Activated CD8-positive, alpha-beta memory T cell treated with anti-CD3 and anti-CD28 coated beads for 4 hours (primary cell): ENCODE measurements at places on chromosomes 3 and 15.

GRCh38 chr15:73370151-73370550 lies 1.4 kb upstream of the HCN4 start:
- DNase-seq: no peak

GRCh38 chr3:185825639-185826481 lies 1.0 kb upstream of the IGF2BP2 start:
- no peak for DNase-seq

- no peak for DNase-seq
Observed at GRCh38 chr15:79450648-79451047, 18.5 kb downstream of the MINAR1 start.

DNA sequence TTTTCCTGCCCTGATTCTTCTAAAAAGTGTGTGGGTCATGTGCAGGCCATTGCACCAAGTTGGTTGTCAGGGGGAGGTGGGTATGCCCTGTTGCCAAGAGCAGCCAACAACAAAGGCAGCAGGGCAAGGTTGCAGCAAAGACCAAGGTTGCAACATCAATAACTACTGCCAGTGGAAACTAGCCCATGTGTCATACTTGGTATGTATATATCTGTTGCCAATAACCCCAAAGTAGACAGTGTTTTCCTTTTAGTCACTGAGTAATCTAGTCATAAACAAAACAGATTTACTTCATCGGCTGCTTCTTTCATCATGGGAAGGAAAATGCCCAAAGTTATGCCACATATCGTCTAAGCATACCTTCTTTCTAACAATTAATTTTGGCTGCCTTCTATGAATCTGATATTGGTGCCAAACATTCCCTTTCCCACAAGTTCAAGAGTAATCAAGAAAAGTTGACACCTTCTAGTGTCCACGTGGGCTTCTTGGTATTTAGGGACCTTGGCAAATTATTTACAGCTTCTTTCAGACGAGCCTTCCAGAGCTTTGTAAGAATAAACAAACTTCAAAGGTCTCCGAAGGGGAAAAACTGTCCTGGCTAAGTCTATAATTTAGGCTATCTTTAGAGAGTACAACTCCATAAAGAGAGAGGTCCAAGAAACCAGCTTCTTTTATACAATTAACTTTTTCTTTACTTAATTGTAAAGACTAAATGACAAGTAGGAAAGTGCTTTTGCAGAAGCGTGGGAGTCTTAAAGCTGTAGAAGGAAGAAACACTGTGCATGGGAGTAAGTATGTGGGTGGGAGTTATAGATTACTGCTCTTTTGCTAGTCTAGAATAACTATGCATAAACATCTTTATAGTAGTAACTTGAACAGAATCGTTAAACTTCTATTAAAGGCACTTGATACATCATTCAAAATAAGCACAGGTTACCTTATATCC lies 10.0 kb upstream of the MBNL1 start:
- no peak for DNase-seq

GRCh38 chr3:185631108-185631507 lies 45.0 kb downstream of the SENP2 start:
- DNase-seq: no peak

DNA sequence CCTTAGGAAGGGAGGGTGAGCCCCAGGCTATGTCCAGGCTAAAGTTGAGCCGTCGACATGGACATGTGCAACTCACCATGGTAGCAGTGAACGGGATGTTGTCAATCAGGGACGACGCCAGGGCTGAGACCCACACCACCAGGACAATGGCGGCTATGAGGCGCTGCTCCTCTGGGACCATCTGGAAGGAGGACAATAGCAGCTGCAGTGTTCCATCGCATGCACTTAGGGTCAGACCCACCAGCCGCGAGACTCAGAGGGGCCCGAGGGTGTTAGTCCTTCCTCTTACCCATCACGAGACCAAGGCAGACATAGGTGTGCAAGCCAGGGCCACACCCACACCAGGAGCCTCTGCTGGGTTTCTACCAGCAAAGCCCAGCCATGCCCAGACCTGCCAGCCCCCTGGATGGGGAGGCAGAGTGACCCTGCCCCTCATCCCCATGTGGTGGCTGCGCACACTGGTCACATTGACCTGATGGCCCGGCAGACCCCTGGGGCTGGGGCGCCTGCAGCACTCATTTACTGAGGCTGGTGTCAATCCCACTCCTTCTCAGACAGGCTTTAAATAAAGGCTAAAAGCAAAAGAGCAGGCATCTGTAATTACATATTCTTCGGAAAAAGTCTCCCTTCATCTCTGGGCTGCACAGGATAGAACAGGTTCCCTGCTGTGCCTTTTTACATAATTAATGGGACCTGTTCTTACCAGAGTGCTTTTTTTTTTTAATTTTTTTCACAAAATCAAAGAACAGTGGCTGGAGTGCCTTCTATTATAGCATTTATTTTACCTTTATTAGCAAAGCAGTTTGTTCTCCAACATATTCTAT lies 227.8 kb downstream of the OCA2 start:
- DNase-seq: no peak

DNA sequence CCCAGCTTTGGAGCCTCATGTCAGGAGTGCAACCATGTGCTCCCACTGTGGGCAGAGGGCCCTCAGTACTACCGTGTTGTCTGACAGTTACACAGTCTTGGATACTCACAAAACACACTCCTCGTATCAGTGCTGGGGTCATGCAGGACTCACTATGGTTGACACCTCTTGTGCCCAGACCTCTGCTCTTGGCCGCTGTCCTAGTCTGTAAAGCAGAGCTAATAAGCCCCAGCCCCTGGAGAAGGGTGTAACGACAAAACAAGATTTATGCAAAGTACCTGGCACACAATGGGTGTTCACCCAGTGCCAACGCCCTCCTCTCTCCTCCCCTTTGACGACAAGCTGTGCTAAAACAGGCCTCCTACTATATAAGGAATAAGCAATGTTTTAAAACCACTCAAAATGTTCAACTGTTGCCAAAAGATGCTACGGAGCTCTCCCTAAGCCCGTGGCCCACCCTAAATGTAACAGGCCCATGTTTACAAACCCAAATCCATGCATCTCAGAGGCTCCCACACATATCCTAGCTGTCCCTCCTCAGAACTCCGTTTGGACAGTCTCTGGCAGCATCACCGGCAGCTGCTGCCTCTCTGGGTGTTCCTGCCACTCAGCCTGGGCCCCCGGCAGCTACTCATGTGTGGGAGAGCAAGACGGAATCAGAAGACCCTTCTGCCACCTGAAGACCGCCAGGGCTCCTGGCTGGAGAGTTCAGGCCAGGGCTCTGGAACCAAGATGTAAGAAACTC lies 65.8 kb downstream of the MRPL46 start:
- DNase-seq: no peak

GRCh38 chr3:87318617-87319021 lies 42.2 kb upstream of the POU1F1 start:
- no peak for DNase-seq

DNA sequence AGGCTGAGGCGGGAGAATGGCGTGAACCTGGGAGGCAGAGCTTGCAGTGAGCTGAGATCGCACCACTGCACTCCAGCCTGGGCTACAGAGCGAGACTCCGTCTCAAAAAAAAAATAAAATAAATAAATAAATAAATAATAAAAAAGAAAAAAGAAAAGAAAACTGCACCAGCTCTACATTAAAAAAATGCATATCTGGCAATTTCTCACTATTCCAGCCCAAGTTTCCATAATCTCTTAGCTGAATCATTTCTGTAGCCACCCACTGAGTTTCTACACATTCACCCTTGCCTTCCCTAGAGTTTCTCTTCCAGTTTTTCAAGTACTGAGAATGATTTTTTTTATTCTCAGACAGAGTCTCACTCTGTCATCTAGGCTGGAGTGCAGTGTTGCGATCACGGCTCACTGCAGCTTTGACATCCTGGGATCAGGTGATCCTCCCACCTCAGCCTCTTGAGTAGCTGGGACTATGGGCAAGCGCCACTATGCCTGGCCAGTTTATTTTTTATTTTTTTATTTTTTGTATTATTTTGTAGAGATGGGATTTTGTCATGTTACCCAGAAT lies 24.5 kb upstream of the SLC7A14 start:
- no peak for DNase-seq

- DNase-seq: no peak
Observed at GRCh38 chr3:173238091-173238490, 97.1 kb upstream of the SPATA16 start.

DNA sequence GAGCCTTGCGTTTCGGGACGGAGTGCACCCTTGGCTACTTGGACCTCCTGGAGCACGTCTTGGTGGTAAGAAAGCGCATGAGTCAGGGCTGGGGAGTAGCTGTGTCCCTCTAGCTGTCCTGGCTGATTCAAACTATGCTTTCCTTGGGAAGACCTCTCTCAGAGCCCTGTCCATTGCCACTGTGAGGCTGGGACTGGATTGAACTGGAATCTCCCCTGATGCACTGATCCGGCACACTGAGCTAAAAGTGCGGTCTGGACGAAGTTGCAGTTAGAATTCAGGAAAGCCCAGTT lies 232.6 kb upstream of the TPM1 start:
- no peak for DNase-seq

DNA sequence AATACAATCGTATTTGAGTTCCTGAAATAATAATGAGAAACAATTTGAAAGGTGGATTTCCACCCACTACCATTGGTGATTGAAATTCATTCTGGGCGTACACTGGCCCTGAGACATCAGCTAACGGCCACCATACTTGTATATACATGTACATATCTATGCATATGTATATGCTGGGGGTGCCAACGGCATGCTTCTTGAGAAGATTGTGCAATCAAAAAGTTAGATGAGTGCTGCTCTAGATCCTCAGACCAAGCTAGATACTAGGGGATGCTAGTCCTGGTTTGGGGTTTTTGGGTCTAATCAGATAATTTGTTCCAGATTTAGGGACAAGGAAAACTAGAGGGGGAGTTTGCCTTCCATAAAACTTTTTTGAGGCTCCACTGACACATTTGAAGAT lies 2.9 kb downstream of the TMEM40 start:
- DNase-seq: no peak

- no peak for DNase-seq
Observed at GRCh38 chr3:89252860-89253259, 145.4 kb downstream of the EPHA3 start.

GRCh38 chr3:160479376-160479775 lies 29.8 kb upstream of the TRIM59 start:
- DNase-seq: no peak
